ENCODE measurements at places on chromosomes 6 and 20.

GRCh38 chr6:103797738-103798137, 1062.0 kb downstream of the HACE1 start:
- DNase-seq: no peak

GRCh38 chr6:167748046-167748445, 78.7 kb upstream of the AFDN start:
- no peak for DNase-seq

- DNase-seq: no peak
Observed at GRCh38 chr6:79646006-79646405, 14.9 kb downstream of the SH3BGRL2 start.

DNA sequence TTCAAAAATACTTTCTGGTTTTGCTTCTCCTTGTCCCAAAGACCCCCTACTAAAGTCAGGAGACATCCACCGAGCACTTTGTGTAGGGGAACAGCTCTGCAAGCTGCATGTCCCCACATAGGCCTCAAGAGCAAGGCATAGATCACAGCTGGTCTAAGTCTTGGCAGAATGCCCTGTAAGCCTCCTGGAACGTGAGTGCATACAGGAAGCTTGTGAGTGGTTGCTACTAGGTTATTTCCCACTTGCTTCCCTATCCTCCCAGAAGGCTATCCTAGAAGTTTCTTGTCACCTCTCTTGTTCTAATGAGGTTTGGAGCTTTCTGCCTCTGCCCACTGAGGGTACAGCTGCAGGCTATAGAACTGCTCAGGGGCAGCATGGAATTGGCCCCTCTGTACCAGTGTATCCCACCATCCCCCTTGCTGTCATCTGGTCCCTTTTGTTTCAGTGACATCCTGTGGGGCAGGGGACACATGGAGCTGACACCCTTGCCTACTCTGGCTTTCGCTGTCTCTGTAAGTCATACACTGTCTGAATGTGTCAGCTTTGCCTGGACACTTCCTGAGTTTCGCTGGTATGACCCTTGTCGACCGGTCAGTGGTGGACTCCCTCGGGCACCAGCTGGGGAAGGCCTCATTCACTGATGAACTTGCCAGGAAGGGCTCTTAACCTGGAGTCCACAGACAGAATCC, 35.6 kb upstream of the KCNK16 start:
- no peak for DNase-seq

- no peak for DNase-seq
Observed at GRCh38 chr20:58715801-58716475, 23.3 kb downstream of the NPEPL1 start.

DNA sequence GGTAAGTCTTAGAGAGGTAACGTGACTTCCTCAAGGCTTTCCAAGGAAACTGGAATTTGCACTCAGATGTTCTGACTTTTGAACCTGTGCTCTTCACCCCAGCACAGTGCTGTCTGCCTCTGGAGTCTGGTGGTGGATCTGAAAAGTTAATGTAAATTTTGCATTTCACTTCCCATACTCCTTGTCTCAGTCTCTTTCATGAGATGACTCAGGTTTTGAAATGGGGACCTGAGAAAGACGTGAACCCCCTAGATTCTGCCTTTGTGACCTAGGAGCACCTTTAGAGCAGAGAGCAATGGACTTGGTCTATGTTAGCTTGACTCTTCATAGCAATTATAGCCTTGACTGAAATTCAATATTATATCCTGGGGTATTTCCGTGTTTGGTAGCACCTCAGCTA, 223.0 kb downstream of the QKI start:
- DNase-seq: no peak

- DNase-seq: no peak
Observed at GRCh38 chr6:35309611-35310264, 12.1 kb downstream of the DEF6 start.
